ENCODE measurements at places on chromosomes 3 and 15.

DNA sequence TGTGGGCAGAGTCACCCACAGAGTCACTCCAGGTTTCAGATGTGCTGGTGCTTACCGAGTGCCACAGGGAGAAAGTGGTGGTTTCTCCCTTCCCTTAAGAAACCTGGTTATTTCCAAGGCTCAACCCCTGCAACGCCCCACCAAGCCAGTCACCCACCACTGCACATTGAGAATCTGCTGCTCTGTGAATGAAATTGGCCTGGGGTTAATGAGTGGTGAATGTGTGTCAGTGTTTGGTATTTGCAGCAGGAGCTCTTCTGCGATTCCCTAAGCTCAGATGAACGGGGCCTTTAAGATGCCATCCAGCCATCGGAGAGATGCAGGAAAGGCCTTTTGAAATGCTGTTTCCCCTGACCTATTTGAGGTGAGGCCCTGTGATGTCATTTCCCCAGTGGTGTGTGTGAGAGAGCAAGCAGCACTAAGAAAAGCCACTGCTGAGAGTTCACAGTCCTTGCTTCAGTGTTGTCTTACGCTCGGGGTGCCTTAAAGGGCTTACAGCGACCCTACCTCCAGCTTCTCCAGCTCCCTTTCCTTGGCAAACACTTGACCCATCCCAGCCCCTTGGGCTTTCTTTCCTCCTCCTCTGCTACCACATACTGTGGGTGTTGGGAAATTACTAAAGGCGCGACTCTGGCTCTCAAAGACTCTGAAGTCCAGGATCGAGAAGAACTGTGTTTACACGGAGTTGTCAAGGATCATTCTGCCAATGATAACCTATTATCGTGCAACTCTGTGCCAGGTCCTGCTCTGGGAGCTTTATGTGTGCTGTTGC, 68.9 kb downstream of the SMAD3 start:
- no peak for DNase-seq

DNA sequence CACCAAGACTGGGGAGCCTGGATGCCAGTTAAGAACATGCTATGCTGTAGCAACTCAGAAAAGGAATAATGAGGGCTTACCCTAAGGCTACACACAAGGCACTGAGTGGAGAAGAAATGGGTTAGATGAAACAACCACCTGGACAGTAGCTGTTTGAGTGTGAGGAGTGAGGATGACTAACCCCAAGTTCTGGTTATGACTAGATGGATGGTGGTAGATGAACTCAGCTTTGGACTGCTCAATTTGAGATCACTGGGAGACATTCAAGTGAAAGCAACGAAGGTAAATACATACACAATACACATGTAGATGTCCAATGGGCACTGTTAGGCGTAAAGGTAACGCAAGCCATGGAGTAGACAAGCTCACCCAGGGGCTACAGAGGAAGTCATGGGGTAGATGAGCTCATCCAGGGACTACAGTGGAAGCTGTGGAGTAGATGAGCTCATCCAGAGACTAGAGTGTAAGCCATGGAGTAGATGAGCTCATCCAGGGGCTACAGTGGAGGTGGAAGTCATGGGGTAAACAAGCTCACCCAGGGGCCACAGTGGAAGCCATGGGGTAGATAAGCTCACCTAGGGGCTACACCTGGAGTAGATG, 98.3 kb downstream of the ANO10 start:
- DNase-seq = no peak

DNA sequence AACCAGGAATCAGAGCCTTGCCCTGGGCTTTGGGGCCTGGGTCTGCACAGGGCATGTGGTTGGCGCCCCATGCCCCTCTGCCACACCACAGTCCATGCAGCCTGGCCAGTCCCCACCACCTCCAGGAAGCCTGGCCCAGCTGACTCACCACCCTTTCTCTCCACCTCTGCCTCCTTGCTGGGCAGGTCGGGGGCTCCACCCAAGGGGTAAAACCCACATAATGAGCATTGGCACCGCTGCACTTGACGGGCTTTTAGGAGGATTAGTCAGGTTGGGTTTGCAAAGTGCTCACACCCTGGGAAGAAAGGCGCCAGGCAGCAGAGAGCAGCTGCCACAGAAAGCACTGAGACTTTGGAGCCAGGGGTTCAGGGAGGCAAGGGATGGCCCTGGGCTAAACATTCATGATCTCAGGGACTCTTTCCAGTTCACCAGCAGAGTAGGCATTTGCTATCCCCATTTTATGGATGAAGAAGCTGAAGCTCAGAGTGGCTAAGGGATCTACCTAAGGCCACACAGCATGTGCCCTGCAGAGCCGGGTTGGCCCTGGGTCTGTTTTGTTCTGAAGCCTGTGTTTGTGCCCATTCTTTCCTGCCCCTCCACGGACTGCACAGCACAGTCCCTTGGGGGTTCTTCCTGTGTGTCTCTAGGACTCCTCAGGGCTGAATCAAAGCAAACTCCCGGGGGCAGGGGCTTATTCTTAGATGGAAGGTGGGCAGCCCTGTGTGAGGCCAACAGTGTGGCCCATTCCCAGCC, 113.4 kb downstream of the ETFA start:
- no peak for DNase-seq

DNA sequence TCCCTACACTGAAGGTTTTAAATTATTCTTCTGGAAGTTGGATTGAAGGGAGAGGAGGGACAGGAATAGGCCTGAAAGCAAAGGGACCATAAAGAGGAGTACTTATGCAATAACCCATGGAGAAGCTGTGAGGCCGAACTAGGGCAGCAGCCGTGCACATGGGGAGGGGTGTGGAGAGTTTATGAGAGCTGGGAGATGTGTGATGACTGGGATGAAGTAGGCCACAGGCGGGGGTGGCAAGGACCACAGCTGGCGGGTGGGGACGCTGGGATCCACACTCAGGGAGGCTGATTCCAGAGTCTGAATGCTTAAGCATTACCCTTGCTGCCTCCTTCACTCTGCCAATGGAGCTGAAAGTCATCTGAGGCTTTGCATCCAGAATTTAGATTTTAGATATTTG, 123.8 kb downstream of the ARNT2 start:
- DNase-seq = no peak

DNA sequence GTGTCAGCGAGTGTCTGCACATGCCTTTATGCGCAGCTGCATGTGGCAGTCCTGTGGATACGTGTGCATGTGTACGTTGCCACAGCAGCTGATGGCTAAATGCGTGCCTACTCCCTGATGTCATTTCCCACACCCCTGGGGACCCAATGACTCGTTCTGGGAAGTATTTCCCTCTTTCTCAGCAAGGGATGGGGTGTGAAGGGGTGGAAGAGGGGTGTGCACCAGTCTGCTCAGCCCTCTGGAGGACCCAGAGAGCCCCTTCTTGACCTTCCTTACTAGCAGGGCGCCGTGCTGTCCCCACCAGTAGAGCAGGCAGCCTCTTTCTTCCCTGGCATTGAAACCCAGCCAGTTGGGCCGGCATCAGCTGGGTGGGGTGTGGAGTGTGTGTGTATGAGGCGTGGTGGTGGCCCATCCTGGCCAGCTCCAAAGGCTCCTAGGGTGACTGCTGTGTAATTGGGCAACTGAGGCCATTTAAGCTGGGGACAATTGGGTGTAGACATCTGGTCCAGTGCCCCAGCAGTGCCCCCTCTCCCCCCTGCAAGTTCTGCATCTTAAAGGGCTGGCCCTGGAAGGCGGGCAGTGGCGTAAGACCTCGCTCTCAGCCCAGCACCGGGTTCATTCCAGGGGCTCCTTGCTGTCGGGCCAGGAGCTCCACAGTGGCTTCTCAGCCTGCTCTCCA, 19.2 kb downstream of the SNX33 start:
- peak; percentile 98 for DNase-seq

- no peak for DNase-seq
Observed at GRCh38 chr15:95594496-95594895, 736.0 kb upstream of the NR2F2 start.

GRCh38 chr3:134427400-134428111, 53.3 kb upstream of the AMOTL2 start:
- DNase-seq = peak; percentile 99

DNA sequence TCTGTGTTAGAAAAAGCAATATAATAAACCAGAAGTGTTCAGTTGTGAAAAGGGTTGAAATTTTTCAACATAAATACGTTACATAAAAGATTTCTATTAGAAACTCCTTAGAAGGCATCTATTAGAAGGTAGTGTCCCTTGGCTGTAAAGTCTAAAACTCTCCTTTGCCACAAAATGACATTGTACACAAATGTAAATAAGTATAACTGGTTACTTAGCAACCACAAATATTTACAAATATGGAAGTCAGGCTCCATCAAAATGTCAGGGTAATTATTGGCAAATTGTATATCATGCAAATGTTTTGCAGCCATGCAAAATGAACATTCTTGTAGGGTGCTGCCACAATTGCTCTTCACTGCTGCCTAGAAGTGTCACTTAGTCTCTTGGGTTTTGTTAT, 419.1 kb upstream of the CDIN1 start:
- DNase-seq = no peak

GRCh38 chr15:77808075-77808474, 175.4 kb upstream of the LINGO1 start:
- no peak for DNase-seq

DNA sequence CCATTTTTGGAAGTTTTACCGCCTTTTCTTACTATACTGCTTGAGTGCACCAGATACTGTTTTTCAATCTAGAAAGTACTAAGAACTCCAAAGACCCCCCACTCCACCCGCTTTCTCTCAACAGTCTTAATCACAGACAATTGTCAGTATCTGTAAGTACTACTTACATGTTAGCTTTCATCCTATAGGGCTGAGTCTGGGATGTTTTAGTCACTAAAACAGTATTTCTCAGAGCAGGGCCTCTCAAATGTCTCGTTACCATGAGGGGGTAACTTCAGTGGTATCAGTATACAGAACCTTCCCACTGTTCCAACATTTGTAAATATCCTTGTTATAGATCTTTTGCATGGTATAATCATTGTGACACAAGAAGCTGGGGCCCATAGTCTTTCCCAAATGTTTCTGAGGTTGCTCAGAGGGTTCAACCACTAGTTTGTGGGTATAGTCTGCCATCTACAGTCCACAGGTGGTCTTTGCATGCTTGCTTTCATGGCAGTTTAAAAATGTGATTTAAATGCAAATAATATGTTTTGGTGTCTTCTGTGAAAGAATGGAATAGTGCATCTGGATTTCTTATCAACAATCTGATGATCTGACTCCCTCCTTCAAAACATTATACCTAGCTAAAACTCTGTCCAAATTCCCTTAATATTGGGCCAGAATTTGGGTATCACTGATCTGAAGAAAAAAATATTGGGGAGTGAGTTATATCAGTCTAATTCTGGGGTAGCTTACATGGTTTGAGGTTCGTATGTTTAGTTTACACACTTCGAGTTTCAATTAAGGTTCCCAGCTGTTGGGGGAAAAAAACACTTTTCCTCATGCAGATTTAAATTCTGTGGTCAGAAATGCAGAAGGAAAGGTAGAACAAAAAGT, 18.0 kb upstream of the DNAJC13 start:
- DNase-seq = no peak

DNA sequence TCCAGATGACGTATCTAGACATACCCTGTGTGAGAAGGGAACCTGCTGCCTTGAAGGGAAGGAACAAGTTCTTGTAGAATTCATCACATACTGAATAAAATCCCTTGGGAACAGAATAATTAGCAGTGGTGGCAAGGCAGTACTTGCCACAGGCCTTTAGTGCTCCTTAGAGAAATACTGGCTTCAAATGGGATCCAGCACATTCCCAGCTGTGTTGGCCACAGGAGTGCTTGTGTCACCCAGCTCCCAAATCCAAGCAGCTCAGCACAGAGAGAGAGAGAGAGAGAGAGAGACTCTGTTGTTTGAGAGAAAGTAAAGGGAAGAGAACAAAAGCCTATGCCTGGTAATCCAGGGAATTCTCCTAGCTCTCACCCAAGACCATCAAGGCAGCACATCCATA, 969.0 kb upstream of the ALCAM start:
- DNase-seq = no peak

DNA sequence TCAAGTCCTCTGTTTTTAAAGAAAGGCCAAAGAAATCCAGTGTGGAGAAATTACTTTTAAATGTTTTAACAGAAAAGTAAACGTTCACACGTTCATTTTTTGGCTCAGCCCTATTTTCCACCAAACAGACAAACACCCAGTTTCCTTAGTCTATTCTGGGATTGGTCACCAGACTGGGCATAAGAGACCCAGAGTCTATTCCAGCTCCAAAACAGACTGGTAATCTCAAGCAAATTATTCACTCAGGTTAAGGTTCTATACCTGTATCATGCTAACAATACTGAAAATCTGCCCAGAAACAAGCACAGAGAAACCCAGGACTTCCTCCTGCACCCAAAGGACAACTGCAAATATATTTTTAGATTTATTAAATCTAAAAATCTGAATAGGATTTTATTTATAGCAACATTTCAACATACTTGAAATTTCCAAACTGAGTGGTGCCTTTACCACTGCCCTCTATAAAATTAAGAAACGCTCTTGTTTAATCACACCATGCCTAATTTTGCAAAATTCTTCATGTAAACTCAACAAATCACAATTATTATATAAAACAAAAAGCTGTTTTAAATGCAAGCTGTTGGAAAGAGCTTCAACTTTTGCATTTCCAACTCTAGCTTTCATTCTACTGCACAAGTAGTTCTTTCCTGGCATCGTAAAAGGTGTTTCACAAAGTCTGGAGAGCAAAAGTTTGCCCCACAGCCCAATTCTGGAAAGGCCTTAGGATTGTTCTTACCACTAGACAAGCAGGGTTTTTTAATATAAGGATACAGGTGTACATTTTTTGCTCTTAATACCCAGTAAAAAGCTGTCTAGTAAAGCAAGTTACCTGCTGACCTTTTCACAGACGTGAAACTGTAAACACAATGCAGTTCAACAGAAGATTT, 18.7 kb downstream of the ZNF148 start:
- DNase-seq = no peak

GRCh38 chr3:14525685-14526631, 14.2 kb downstream of the GRIP2 start:
- no peak for DNase-seq

GRCh38 chr3:192130534-192131132, 596.7 kb downstream of the FGF12 start:
- DNase-seq = peak; percentile 5

DNA sequence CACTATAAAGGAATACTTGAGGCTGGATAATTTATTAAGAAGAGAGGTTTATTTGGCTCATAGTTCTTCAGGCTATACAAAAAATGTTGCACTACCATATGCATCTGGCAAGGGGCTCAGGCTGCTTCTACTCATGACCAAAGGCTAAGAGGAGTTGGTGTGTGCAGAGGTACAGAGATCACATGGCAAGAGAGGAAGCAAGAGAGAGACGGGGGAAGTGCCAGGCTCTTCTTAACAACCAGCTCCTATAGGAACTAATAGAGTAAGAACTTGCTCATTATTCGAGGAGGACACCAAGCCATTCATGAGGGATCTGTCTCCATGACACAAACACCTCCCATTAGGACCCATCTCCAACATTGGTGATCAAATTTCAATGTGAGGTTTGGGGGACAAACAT, 6.0 kb upstream of the FNDC3B start:
- DNase-seq = no peak
